ENCODE measurements at places on chromosomes 5 and 9.

GRCh38 chr9:38024036-38024681 lies 44.9 kb downstream of the SHB start:
- DNase-seq: peak; percentile 84

DNA sequence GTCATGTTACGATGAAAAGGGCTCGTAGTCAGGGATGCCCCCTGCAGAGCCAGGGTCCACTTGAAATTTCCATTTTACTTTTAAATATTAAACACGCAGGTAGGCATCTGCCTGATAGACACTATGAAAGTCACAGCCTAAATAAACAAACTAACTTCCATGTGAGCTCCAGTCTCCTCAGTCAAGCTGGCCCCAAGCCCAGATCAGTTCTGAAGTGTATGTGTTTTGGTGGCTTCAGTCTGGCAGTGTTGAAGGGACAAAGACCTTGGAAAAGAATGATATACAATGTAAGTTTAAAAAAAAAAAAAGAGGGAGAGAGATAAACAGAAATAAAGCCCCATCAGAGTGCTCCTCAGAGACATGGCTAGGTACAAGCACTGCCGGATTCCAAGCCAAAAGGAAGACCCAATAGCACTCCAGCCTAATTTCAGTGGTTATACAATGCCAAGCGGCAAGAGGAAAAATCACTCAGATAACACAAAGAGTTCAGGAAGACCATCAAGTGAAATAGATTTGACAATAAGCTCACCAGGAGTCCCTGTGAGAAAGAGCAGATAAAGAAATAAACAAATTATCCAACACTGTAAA lies 181.0 kb downstream of the BNC2 start:
- DNase-seq: no peak

- DNase-seq: peak; percentile 78
These were observed 22.3 kb downstream of the PSMB7 start for GRCh38 chr9:124392871-124393460.

GRCh38 chr5:173329491-173330337 lies 1.5 kb upstream of the STC2 start:
- no peak for DNase-seq

DNA sequence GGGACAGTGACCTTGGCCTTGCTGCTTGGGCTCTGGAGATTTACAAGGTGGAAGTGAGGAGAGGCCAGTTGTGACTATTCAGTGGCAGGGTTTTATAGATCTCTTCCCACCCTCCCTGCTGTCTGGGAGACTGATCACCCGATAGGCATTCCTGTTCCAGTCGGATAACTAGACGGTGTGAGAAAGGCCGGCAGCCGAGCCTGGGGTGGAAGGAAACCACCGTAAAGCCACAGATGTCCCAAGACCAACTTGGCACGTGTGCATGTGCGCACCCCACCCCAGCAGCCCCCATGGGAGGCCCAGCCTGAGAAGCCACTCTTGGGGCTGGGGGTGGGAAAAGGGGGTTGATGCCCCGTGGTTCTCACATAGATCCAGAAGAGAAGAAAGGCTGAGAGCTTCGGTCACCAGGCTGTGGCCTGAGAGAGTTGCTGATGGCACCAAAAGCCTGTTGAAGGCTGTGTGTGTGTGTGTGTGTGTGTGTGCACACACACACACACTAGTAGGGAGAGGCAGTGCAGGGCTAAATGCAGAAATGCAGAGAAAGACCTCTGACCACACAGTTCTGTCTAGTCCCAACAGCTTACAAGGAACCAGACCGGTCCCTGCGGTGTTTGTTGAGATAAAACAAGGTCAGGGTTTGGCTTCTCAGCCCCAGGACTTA lies 225.8 kb downstream of the FANCC start:
- no peak for DNase-seq

All from epithelial cell of prostate (primary cell).